ENCODE measurements at places on chromosomes 12 and 14. TPM values are rescaled to one million over a fixed set of nuclear protein-coding genes. Genes with fewer than 3 reads are reported as not detected.

- no peak for DNase-seq
Measured at GRCh38 chr12:25644979-25645378, 91.9 kb upstream of the LMNTD1 start.

- no peak for DNase-seq
Measured at GRCh38 chr12:6303071-6303470, 7.4 kb upstream of the PLEKHG6 start.

DNA sequence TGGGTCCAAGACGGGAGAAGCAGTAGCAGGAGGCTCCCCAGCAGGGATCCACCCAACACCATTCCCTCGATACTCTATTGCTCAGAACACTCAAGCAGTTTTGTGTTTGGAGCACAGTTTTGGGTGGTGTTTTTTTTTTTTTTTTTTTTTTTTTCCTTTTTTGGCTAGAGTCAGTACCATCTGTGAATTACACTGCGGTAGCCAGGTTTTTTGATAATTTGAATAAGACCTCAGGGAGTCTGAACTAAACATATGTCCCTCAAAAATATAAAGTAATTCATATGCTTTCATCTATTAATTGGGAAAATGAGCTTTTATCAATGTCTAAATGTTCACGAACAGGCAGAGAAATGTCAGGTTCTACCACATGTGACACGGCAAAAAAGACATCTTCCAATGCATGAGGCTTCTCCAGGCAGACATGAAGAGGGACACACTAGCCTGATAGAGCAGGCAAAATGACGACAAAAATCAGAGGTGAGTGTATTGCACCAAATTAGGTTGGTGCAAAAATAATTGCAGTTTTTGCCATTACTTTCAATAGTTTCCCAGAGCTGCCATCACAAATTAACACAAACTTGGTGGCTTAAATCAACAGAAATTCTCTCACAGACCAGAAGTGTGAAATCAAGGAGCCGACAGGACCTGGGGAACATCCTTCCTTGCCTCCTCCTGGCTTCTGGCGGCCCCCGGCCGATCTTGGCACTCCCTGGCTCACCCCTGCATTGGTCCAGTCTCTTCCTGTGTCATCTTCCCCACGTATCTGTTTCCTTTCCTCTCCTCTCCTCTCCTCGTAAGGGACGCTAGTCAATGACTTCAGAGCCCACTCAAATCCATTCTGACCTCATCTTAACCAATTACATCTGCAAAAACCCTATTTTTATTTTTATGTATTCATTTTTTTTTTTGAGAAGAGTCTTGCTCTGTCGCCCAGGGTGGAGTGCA is 33.9 kb downstream of the FOXN3 start:
- no peak for DNase-seq

DNA sequence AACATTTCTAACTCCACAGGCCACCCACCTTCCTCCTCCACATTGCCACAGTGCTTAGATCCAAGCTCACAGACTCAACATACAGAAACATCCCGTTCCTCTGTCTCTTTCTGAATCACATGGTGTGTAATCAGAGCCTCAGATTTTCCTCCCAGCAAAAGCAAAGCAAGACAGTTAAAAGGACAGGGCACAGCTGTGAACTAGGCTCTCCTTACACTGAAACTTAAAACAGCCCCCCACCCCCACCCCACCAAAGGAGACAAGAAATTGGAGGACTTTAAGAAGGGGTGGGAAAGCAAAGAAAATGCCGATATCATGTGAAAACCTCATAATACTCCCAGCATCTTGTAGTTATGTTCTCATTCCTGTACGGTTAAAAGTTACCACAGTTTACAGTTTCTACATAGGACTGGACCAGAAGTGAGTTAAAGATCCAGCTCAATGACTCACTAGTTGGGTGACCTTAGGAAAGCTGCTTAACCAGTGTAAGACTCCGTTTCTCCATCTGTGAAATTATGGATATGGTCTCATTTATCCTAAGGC is 4.8 kb downstream of the YBX3 start:
- DNase-seq: peak; percentile 47

DNA sequence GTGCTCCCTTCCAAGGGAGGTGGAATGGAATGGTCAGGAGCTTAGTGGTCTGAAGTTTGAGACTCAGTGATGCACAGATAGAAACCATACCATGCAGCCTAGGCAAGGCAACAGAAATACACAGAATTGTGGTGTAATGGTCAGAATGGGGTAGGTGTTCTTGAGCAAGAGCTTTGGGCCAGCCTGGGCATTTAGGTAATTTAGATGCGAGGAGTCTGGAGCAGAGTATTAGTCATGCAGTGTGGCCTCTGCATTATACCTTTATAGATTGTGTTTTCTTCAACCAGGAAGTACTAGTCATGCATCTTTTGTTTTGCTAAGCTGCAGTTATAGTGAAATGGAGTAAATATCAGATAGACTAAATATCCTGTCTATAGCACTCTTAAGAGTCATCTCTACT is 118.3 kb downstream of the DAAM1 start:
- no peak for DNase-seq

- DNase-seq: no peak
Measured at GRCh38 chr12:47527816-47528215, 178.0 kb downstream of the RPAP3 start.

- no peak for DNase-seq
Measured at GRCh38 chr14:89578156-89578555, 161.1 kb upstream of the FOXN3 start.

GRCh38 chr12:21756699-21757098 is 17.8 kb downstream of the KCNJ8 start:
- no peak for DNase-seq

- no peak for DNase-seq
Measured at GRCh38 chr14:78278464-78279250, 108.5 kb downstream of the NRXN3 start.

AVPR1A gene
- total RNA-seq: 0.04 TPM

MANSC4 gene
- total RNA-seq: 0.12 TPM

FAM222A gene
- 10.6 TPM for total RNA-seq

CLEC2B gene
- 1.0 TPM for total RNA-seq
